ENCODE measurements at places on chromosomes 7 and 10.

DNA sequence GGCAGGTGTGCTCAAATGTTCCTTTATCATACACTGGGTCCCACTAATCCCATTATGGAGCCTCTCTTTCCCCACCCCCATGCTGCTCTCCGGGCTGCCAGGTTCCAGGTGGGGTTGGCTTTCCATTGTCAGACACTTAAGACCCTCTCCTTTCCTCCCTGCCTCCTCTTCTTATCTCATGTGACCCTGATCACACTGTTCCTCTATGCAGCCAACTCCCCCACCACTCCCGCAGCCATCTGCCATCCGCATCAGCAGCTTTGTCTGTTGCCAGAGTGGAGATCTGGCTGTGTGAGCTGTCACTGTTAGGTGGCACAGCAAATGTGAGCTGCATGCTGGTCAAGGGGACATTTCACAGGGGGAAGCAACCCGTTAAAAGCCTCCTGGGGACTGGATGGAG is 391.4 kb downstream of the TNS3 start:
- peak; percentile 77 for DNase-seq

GRCh38 chr7:140542228-140542603 is 62.9 kb upstream of the MKRN1 start:
- no peak for DNase-seq

GRCh38 chr7:81234896-81235295 is 316.0 kb upstream of the SEMA3C start:
- no peak for DNase-seq

DNA sequence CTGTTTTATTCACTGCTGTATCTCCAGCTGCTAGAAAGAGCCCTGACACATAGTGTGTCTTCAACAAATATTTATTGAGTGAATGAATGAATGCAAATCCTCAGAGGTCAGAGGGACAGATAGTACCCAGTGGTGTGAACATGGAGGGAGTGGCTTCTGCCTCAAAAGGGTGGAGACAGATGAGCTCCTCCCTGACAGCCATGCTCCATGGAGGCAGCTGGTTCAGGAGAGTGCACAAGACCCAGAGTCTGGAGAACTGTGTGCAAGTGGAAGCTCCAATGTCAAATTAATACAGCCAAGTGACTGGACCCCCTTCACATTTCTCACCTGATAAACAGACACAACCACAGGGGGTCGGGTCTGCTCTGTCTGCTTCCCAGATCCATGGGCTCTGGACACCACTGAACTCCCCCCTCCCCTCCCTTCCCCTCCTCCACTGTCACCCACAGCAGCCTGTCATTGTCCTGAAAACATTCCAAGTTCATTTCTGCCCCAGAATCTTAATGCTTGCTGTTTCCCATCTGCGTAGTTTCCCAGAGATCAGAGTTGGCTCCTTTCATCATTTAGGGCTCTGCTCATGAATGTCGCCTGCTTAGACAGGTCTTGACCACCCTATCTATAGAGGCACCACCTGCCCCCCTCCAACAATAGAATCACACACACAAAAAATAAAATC is 312.9 kb upstream of the PODXL start:
- no peak for DNase-seq
